CD4-positive, alpha-beta memory T cell (primary cell): ENCODE measurements at places on chromosomes 5 and 9. TPM values are rescaled to one million over a fixed set of nuclear protein-coding genes. Genes with fewer than 3 reads are reported as not detected.
A peak's percentile ranks its signal among the peaks of the same experiment; 100 is the strongest.

DNA sequence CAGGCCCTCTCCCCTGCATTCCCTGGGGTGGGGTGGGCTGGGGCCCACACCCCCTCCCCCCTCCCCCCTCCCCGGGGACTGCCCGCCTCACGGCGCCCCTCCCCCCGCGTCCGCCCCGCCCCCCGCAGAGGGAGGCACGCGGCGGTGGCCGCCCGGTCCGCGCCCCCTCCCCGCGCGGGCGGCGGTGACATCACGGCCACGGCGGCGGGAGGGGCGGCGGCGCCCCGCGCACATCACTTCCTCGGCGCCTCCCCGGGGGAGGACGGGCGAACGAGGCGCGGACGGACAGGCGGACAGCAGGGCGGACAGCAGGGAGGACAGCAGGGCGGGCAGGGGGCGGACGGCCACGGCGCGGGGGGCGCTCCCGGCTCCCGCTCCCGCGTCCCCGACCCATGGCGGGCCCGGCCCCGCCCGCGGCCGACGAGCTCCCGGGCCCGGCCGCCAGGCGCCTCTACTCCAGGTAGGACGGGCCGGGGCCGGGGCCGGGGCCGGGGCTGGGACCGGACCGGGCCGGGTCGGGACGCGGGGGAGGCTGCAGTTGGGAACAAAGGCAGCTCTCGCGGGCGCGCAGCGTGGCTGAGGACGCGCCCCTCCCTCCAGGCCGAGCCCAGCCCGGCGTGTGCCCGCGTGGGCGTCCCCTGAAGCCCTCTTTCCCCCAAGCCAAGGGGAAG, at the start of gene GPSM1:
Gene GPSM1 (plus strand): TSS at position 236 of the 671 bp plus-strand sequence. CDS start 157 bp downstream, at position 393.
- no peaks in the 10 kb centered on the region for H3K36me3 ChIP-seq
- no peaks in the 10 kb centered on the region for H3K27me3 ChIP-seq
- peaks cover 16% of the 10 kb centered on the region for H3K4me1 ChIP-seq
- DNase-seq = peak; percentile 25
- H3K4me3 ChIP-seq = peak within 1 kb of the TSS; percentile 24

Gene CNTNAP3
- not detected for total RNA-seq

- no peaks in the 10 kb centered on the region for H3K36me3 ChIP-seq
- H3K4me1 ChIP-seq = no peaks in the 10 kb centered on the region
Observed at GRCh38 chr9:81819155-81819554, 109.1 kb upstream of the SPATA31D4 start.

- H3K4me3 ChIP-seq = no peak overlapping the region
- no peaks in the 10 kb centered on the region for H3K4me1 ChIP-seq
- H3K27me3 ChIP-seq = no peaks in the 10 kb centered on the region
Observed at GRCh38 chr5:98734646-98735045, 38.8 kb upstream of the RGMB start.

DNA sequence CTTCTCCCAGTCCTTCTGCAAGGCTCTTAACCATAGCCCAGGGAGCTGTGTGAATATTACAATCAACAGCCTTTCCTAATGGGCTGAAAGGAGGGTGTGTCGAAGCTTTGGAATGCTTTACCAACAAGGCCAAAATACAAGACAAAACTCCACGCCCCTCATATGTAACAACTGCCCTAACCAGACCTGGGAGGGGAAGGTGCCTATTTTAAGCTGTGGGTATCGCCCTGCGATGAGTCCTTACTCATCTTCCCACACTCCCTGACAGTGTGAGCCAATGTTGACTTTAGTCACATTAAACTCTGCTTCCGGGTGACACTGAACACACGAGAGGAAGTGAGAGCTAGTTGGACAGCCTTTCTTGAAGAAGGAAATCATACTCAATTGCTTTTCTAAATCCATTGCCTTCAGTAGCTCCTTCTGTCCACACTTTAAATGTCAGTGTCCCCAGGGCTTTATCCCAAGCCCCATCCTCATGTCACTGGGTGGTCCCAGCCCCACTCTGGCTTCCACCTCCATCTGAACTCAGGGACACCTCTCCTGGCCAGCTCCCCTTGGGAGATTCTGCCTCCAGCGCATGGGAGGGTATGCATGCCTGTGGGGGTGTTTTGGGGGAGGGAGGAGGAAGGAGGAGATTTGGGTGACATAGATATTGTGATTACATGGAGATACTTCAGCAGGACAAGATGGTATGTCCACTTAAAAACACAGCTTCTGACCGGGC, 6.5 kb upstream of the TBC1D9B start:
- no peak for DNase-seq
- H3K27ac ChIP-seq = no peak overlapping the region
- no peak overlapping the region for H3K4me3 ChIP-seq
- H3K36me3 ChIP-seq = no peaks in the 10 kb centered on the region
- H3K4me1 ChIP-seq = peaks cover 7% of the 10 kb centered on the region
- H3K27me3 ChIP-seq = peaks cover 4% of the 10 kb centered on the region
